GM12892 (cell line): ENCODE measurements at places on chromosomes 7 and 10.

- no peak for DNase-seq
These were observed 662.6 kb upstream of the IGFBP3 start for GRCh38 chr7:46583656-46584055.

DNA sequence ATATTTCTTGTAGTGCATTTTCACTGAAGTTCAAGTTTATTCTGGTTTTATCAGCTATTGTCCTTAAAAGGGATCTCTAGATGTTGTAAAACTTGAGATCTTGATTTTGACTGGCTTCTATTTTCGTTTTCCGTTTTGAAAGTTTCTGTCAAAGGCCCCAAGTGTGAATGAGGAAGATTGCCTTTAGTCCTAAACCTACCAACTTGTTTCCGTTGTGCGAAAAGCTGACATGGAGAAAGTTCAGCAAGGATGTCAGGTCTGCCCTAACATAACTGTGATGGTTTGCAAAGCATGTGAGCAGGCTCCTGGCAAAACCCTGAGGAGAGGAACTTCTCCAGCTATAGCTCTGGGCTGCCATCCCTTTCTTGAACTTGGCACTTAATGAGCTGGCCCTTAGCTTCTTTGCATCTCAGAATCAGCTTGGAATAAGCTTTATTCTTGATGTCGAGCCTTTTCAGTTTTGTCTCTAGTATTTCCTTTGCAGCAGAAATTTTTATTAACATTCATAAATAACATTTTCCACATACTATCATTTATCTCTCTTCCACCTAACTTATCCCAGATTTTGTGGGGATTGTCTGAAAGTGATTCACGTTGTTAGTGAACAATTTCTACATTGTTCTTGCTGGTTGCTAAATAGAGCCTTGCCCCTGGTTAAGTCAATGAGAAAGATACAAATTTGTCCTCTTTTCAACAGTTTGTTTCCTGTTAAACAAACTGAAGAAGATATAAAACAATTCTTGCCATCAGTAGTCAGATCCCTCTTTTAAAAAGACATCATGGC lies 559.4 kb downstream of the SUGCT start:
- DNase-seq: no peak

DNA sequence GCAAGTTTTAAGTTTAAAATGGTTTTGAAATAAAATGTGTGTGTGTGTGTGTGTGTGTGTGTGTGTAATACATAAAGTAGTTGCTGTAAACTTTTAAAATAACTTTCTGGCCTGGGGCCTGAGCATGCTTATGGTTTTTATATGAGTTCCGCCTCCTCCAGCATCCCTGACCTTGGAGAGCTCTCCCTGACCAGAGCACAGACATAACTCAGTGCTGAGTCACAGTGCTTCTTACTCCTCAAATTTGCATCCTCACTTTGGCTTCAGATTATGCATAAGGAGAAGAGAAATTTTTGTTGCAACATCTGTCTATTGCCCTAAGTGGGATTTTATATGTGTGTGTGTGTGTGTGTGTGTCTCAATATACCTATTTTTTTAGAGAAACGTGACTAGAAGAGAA lies 200.8 kb downstream of the ELMO1 start:
- DNase-seq: no peak

GRCh38 chr7:25206765-25207164 lies 21.5 kb downstream of the NPVF start:
- DNase-seq: no peak

GRCh38 chr10:105875050-105875449 lies 1234.0 kb downstream of the SORCS3 start:
- no peak for DNase-seq

GRCh38 chr7:37549076-37549931 lies 100.6 kb upstream of the ELMO1 start:
- DNase-seq: no peak

GRCh38 chr10:9163699-9164098 lies 1109.2 kb downstream of the GATA3 start:
- DNase-seq: no peak

DNA sequence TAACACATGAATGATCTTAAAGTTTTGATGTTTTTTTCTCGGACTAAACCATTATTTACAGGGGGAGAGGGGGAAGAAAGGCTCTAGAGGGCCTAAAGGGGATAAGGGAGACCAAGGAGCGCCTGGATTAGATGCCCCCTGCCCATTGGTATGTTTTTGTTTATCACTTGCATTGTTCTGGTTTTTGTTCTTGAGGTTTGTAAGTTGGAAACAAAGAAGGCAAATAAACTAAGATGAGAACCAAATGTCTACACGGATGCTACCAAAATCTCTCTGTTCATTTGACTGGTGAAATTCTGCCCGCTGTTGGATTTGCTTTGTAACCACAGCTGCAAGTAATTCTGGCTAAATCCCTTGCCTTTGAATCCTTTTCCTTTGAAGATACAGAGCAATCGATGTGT lies 99.8 kb upstream of the MACROH2A2 start:
- no peak for DNase-seq

DNA sequence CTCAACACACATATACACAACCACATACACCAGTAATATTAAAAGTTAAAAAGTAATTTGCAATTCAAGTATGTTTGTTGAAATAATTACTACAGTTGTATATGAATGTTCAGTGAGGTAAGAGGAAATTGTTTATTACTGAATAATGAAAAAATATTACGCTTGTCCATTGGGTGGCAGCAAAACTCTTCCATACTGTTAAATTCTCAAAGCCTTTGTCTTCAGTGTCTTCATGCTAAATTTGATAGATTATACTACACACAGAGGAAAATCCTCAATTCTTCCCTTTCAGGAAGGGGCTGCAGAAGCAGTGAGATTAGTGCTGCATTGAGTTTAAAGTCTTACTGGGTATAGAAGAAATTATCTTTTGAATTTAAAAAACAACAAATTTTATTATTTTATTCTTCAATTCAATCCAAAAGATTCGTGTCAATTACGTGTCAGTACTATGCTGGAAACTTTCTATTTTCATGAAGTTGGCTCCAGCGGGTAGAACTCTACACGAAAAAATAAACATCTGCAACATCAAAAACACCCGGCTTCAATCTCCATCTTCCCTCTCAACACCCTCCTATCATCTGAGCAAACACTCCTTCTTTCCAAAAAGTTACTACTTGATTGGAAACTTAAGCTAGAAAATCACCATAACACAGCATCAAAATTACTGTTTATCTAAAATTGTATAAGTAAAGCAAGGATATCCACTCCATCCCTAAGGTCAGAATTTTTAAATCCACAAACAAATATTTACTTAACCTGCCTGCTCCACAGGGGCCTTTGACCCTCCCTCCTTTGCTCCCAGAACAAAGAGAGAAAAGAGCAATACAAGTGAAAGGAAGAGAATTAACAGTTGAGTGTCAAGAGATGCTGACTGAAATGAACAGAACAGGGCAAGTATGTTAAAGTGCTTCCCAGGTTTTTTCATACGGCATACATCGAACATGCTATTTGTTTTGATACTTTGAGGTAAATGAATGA lies 37.0 kb upstream of the TES start:
- no peak for DNase-seq

DNA sequence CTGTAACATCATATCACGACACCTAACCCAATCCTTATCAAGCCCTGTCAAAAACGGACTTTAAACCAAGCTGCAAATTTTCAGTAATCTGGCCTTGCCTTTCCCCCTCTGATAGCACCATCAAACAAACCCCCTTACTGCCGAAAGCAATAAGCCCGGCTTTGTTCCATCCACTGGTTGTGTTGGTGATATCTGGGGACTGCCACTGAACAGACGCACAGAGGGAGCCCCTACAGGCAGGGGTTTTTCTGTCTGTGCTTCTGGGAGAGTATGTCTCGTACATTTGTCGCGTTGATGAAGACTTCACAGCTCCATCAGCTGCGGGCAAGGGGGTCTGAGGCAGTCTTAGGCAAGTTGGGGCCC lies 550 bp upstream of the PLAU start:
- DNase-seq: no peak

GRCh38 chr10:118544401-118544948 lies 51.0 kb downstream of the PRLHR start:
- no peak for DNase-seq

GRCh38 chr10:105774351-105774750 lies 1133.3 kb downstream of the SORCS3 start:
- DNase-seq: no peak

- no peak for DNase-seq
These were observed 24.6 kb downstream of the FRMPD2 start for GRCh38 chr10:48249763-48250351.

GRCh38 chr10:10126218-10126617 lies 891.5 kb upstream of the CELF2 start:
- no peak for DNase-seq

GRCh38 chr10:73095481-73096021 lies 1.1 kb downstream of the P4HA1 start:
- no peak for DNase-seq

DNA sequence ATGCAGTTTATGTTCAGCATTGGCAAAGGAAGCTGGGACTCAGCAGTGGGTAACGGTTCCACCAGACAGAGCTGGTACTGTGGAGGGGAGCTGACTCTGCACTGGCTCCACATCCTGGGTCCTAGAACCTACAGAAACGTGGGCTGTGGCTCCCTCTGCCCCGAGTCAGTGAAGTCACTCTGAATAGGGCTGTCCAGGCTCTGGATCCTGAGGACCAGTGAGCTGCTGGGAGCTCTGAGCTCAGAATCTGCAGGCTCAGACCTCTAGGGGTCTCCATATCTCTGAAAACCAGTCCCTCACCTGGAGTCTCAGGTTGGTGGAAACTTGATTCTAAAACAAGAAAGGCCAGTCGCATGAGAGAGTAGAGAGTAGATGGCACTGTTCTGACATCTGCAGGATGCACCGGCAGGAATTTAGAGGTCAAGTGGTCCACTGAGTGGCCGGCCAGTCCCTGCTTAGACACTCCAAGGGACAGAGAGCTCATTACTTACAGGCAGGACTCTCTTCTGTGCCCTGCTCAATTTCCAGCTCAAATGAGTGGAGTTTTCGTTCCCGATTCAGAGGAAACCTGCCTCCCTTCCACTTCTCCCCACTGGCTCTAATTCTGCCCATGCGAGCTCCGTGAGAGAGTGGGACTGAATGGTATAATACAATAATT lies 18.6 kb downstream of the NPFFR1 start:
- DNase-seq: no peak

- DNase-seq: no peak
These were observed 88.7 kb downstream of the FAM53B start for GRCh38 chr10:124655191-124656112.

- DNase-seq: no peak
These were observed 5.1 kb downstream of the HABP2 start for GRCh38 chr10:113557903-113558321.

GRCh38 chr7:50212666-50213621 lies 91.6 kb upstream of the IKZF1 start:
- no peak for DNase-seq

DNA sequence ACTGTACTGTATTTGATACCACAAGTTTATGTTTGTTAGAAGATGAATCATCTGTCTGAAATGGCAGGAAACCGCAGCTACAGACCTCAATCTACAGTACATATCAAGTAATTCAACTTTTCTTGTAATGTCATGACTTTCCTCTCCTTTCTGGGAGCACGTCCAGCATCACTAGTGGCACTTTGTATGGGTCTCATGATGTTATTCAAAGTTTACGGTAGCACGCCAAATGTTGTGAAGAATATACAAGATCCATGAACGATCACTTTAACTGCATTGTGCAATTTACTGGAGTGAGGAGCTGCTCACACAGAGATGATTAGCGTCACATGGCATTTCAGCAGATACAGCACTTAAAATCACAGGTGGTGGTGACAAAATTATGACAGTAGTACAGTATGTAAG lies 257.8 kb upstream of the GNAI1 start:
- DNase-seq: no peak
